ENCODE measurements at places on chromosomes 6 and 20. TPM values are rescaled to one million over a fixed set of nuclear protein-coding genes. Genes with fewer than 3 reads are reported as not detected.

SAPCD1 gene
- total RNA-seq, result 0.59 TPM

DNA sequence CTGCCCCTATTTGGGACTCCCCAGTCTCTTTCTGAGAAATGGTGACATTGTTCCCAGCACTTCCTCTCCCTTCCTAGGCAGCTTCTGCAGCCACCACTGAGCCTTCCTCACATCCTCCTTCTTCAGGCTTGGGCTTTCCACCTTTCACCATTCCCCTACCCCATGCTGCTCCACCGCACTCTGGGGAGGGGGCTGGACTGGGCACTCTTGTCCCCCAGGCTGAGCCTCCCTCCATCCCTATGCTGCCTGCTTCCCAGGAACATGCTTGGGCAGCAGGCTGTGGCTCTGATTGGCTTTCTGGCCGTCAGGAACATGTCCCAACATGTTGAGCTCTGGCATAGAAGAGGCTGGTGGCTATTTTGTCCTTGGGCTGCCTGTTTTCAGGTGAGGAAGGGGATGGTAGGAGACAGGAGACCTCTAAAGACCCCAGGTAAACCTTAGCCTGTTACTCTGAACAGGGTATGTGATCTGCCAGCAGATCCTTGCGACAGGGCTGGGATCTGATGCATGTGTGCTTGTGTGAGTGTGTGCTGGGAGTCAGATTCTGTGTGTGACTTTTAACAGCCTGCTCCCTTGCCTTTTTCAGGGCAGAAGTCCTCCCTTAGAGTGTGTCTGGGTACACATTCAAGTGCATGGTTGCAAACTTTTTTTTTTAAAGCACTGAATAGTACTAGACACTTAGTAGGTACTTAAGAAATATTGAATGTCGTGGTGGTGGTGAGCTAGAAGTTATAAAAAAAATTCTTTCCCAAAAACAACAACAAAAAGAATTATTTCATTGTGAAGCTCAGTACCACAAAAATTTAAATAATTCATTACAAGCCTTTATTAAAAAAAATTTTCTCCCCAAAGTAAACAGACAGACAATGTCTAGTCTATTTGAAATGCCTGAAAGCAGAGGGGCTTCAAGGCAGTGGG, 2.1 kb upstream of the CDKN1A start:
- DNase-seq, result no peak

GRCh38 chr6:84681693-84682326, 82.6 kb downstream of the TBX18 start:
- DNase-seq, result no peak

GRCh38 chr6:77715588-77715987, 62.7 kb downstream of the MEI4 start:
- no peak for DNase-seq

DNA sequence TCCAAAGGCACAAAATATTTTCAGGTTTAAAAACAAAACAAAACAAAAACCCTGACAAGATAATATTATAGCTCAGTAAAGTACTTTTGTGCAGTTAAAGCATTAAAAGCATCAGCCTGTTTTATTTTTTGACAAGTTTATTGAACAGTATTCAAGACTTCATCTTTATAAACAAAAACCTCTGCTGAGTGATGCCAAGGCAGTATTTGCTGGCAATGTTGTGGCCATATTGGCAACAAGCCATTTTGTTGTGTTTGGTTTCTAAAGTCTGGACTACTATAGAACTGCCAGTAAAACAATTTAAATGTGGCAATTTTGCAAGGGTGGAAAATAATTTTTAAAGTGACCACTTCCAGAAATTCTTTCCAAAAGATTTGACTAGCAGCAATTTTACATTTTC, 15.9 kb downstream of the CPNE1 start:
- DNase-seq, result no peak

DNA sequence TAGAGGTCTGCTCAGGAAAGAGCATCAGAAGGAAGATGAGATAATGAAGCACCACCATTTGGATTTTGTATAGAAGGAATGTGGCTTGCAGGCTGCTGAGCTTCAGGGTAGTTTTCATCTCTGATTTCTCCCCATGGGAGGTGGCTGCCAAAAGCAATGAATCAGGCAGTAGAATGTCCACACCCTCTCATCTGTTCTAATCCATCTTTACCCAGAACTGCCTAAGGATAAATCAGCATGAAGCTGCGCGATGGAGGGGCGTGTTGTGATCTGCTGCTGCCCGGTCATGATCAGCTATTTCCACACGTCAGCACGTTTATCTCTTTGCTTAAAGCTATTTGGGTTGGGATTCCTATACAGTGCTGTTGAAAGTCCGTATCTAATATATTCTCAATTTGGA, 295.4 kb downstream of the FOXA2 start:
- DNase-seq, result no peak
